ENCODE measurements at places on chromosomes 1 and 21.
A peak's percentile ranks its signal among the peaks of the same experiment; 100 is the strongest.

DNA sequence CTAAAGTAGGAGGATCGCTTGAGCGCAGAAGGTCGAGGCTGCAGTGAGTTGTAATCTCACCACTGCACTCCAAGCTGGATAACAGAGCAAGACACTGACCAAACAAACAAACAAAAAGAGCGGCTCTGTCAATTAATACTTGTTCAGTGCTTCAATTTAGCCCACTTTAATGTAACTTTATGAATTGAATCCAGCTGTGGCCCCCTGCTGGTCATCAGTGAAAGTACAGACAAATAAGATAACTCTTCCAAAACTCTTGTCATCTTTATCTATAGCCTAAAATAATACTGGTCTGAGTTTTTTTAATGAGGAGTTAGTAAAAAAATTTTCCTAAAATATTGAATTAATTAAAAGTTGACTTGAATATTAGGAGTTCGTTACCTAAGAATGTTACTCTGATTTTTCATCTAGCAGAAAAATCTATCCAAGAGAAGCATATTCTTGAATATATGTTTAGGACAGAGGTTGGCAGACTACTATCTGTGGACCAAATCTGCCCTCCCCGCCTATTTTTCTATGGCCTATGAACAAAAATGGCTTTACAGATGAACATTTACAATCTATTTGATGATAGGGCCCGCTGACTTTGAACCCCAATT is 26.1 kb downstream of the ATP5PF start:
- peak; percentile 7 for DNase-seq

DNA sequence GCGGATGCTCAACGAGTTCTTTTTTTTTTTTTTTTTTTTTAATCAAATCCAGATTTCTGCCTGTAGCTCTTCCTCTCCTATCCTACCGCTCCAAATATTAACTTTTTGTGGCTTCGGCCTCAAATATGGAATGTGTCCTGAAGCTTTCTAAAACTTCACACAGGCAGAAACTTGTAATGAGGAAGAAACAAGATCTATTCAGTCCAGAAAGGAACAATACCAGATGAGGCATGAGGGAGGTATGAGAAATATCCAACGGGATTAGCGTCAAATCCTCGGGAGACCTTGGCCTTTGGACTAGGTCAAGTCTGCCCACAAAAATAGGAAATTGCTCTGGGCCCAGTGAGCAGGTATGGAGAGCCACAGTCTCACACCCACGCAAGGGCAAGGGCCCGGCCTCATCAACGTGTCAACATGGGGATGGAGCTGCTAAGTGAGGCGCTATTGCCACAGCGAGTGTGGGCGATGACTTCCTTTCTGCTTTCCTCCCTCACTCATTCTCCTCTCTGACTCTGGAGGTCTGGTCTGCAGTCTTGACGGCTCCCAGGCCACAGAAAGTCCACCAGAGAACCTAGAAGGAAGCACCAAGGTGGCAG is 66.6 kb downstream of the BCAR3 start:
- peak; percentile 47 for DNase-seq

DNA sequence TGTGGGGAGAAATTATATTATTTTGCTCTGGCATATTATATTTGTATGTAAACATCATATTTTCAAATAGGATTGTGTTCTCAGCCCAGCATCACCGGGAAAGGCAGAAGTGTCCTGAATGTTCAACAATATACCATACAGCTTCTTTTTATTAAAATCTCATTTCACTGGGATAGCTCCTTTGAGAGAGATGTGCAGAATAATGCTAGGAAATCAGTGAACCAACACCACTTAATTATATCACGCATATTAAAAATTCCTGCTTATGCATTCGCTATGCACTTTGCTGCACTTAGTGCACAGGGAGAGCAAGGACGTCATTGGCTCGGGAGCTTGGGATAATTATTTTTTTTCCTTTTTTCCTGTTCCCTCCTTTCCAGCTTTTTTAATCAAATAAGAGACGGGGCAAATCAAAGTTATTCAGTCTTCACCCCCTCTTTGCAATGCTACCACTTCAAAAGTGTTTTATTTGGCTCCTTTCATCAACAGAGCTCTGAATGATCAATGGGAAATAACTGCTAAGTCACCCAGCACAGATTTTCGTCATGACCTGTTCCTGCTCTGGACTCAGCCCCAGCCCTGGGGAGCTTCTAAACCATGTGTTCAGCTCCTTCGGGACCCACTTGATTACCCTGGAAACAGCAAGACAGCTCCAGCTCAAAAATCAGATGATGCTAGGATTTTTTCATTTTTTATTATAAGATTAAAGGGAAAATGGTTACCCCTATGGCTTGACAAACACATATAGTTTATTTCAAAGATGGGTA is 165.5 kb upstream of the DUSP10 start:
- DNase-seq: no peak

DNA sequence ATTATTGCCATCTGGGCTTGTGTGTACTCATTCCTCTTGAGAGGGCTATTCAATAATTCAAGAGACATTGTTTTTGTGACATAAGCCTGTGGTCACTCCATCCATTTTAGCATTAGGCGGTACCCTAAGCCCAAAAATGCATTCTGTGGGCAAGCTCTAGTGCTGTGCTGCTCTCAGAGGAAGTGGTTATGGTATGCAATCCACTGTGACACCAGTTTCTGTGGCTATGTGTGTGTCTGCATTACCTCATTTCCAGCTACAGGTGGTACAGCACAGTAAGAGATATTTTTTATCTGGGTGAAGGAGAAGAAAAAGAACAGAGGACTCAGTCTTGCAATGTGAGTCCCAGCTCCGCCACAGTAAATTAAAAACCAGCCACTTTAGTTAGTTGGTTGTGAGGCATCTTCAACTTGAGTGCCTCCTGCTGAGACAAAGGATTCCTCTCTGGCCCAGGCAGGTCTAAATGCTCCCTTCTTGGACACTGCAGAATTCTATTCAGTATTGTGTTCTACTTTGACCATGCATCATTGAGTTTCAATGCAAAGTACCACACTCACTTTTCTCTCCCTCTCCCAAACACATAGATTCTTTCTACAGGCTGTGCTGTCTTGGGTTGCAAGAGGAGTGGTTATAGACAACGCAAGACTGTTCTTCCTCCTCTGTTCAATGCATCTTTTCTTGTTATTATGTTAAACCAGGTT is 777.8 kb upstream of the BRINP3 start:
- DNase-seq: no peak

DNA sequence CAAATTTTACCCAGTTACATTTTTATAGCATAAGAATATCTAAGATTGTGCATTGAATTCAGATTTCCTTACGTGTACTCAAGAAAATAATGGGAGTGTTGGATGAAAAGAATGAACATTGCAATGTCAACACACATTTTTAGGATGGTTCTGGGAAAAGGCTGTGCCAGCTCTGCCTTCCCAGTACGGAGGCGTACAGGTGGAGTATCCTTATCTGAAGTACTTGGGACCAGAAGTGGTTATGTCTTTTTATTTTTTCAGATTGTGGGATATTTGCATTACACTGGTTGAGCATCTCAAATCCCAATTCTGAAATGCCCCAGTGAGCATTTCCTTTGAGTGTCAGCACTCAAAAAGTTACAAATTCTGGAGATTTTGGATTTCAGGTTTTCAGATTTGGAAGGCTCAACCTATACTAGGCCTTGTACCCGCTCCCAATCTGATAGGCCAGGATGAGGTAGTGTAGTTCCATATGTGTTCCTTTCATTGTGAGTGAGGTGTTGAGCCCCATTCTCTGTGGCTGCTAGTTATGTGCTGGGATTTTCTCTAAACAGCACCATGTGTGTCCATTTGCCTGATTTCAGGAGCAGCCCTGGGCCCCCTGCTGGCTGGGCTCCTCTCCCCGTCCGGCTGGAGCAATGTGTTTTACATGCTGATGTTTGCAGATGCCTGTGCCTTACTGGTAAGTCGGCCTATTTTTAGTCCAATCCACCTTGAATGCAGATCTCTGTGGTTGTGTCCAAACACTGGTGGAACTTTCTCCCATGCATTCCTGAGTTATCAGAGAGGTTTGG is 60.8 kb downstream of the SLC37A1 start:
- DNase-seq: no peak

DNA sequence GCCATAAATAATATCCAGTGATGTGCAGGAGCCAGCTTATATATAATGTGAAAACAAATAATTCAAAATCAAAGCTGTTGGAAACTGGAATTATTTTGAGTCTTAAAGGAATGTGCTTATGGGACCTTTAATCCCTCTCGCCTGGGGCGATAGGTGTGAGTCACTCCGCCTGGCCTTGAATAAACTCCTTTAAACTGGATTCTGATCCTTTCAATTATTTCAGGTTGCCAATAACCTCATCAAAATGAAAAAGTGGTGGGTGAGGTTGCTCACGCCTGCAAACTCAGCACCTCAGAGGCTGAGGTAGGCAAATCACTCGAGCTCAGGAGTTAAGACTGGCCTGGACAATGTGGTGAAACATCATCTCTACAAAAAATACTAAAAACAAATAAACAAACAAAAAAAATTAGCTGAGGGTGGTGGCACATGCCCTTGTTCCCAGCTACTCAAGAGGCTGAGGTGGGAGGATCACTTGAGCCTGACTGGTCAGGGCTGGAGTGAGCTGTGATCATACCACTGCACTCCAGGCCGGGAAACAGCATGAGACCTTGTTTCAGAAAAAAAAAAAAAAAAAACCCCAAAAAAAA is 11.4 kb upstream of the SLC2A5 start:
- no peak for DNase-seq

GRCh38 chr1:17304826-17305175 is 3.2 kb upstream of the PADI4 start:
- DNase-seq: no peak

GRCh38 chr1:54298284-54299033 is 98.5 kb downstream of the MRPL37 start:
- no peak for DNase-seq

DNA sequence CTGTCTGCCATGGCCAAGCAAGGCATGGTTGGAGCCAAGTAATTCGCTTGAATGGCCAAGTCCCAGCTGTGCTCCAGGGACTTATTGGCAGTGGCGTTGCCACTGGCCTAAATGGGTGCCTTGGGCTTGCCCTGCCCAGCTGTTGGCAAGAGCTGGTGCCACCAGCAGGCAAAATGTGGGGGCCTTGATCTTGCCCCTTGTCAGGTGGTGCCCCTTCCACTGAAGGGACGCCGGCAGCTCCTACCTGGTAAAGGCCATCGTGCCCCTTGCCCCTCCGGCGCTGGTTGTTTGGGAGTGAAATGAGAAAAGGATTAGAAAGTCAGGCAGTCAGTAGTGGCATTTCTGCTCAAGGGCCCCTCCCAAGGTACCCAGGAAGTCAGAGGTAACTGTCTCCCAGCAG is 85.5 kb downstream of the CD247 start:
- no peak for DNase-seq
